Cerebellar cortex (tissue), 1 donor: ENCODE measurements at places on chromosomes 11 and 22.

- DNase-seq, result no peak
These were observed 64.0 kb downstream of the SCN3B start for GRCh38 chr11:123590296-123590912.

- no peak for DNase-seq
These were observed 75.3 kb downstream of the KCNQ1 start for GRCh38 chr11:2519862-2520735.

GRCh38 chr11:95135155-95135554 is 45.5 kb downstream of the ENDOD1 start:
- no peak for DNase-seq

GRCh38 chr22:41320416-41321240 is 19.3 kb downstream of the ZC3H7B start:
- DNase-seq, result no peak
